ENCODE measurements at places on chromosomes 4 and X.

GRCh38 chr4:42480717-42481116 lies 83.4 kb downstream of the SHISA3 start:
- no peak for DNase-seq

DNA sequence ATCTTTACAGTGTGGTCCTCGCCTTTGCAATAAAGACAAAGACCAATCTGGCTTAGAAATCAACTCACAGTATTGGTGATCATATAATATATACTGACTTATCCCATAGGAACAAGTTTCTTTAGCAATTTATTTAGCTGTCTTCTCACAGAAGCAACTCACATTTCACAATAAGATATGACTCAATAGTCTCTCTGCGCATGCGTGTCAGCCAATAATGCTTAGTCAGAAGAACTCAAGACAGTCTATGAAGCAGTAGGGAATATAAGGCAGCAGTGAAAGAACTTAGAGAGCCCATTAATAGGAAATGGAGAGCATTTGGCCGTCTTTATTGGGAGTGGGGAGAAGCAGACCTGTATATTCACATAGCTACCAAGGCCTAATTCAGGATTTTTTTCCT lies 216.7 kb downstream of the IL13RA2 start:
- no peak for DNase-seq

- no peak for DNase-seq
Observed at GRCh38 chr4:11801466-11802446, 373.1 kb upstream of the HS3ST1 start.

DNA sequence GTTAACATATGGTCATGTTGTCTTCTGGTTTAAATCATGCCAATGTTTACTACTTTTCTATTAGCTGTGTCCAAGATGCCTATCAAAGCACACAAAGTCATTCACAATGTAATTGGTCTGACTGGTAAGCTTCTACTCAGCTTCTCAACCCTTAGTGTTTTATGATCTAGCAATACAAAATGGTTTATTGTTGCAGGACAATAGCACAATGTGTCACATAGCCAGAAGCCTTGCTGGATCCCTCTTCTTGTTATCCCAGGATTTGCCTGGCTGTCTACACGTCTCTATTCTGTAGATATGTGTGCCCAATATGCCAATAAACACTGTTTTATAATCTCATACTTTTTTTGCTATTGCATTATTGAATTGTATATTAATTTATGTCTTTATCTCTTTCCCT lies 1111.0 kb upstream of the AGA start:
- DNase-seq, result no peak

- DNase-seq, result no peak
Observed at GRCh38 chr4:91447168-91447567, 856.6 kb upstream of the GRID2 start.

- no peak for DNase-seq
Observed at GRCh38 chr4:176193938-176194337, 1.4 kb downstream of the SPATA4 start.

Measured in NCI-H526 treated with DMSO at 0.1 percent for 48 hours (cell line).